ENCODE measurements at places on chromosomes 1 and 21.

- no peak for DNase-seq
Measured at GRCh38 chr1:114026797-114027196, 47.5 kb downstream of the OLFML3 start.

DNA sequence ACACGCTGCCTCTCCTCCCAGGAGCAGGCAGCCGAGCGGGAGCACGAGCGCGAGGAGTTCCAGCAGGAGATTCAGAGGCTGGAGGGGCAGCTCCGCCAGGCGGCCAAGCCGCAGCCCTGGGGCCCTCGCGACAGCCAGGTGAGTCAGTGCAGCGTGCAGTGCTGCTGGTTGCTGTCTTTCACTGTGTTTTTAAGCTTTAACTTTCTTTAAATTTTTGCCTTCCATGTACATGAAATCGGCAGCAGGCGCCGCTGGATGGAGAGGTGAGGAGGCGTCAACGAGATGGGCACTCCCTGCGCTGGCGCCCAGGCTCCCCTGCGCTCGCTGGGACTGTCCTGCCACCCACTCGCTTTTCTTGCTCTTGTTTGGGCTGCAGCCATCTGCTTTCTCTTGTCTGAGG, 60.7 kb upstream of the DIP2A start:
- DNase-seq: no peak

GRCh38 chr1:25795946-25796810, 3.8 kb upstream of the SELENON start:
- no peak for DNase-seq

DNA sequence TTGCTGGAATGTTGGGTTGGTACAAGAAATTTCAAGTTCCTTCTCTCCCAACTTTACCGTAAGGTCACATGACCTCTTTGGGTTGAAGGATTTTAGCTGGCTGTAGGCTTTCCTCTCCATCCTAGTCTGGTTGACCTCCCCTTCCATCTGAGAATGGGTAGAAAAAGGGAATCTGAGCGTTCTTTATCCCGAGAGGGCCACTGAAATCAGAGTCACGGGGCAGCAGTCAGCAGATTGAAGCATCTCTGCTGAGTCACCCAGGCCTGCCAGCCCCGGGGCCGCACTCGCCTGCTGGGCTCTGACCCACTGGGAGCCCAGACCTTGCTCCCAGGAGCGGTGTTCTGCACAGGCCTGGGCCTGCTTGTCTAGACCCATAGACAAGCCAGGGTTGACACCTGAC, 31.0 kb downstream of the TMCC2 start:
- no peak for DNase-seq

DNA sequence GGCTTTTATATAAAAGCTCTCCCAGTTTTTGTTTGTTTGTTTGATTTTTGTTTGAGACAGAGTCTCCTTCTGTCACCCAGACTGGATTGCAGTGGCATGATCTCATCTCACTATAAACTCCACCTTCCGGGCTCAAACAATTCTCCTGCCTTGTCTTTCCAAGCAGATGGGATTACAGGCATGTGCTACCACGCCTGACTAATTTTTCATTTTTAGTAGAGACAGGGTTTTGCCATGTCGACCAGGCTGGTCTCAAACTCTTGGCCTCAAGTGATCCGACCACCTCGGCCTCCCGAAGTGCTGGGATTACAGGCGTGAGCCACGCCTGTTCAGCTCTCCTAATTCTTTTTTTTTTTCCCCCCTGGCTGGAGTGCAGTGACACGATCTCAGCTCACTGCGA, 4.4 kb downstream of the PCAT6 start:
- DNase-seq: no peak

Measured in activated naive CD8-positive, alpha-beta T cell treated with anti-CD3 and anti-CD28 coated beads, Interleukin-2, amount 10 ng/mL, durations not matched to agents 7 days and 5 days (primary cell).